ENCODE measurements at places on chromosomes 4 and X. TPM values are rescaled to one million over a fixed set of nuclear protein-coding genes. Genes with fewer than 3 reads are reported as not detected.

The TSPAN7 gene
- not detected for total RNA-seq

The CT83 gene
- not detected for total RNA-seq

The FAM9C gene
- 0.12 TPM for total RNA-seq

The IL13RA2 gene
- total RNA-seq: 100 TPM

The XAGE2 gene
- not detected for total RNA-seq

The DCHS2 gene
- 0.11 TPM for total RNA-seq

The ZNF674 gene
- 2.7 TPM for total RNA-seq

The TMSB15C gene
- total RNA-seq: 6.2 TPM

The PDE5A gene
- total RNA-seq: 106 TPM

The RRH gene
- 0.22 TPM for total RNA-seq

The KLB gene
- not detected for total RNA-seq

The STS gene
- 3.2 TPM for total RNA-seq

The CT45A2 gene
- total RNA-seq: not detected

The ATP7A gene
- 9.7 TPM for total RNA-seq

The MUC7 gene
- total RNA-seq: not detected

The SNX12 gene
- 55.7 TPM for total RNA-seq

The YIPF7 gene
- not detected for total RNA-seq

The NSDHL gene
- total RNA-seq: 45.5 TPM

The NKRF gene
- 4.2 TPM for total RNA-seq

The GAGE12J gene
- total RNA-seq: not detected

The IL21 gene
- not detected for total RNA-seq

Measured in uterine smooth muscle cell (primary cell).